Central memory CD8-positive, alpha-beta T cell (primary cell): ENCODE measurements at places on chromosomes 4 and X.

- DNase-seq = no peak
Observed at GRCh38 chr4:85514783-85515182, 39.8 kb downstream of the ARHGAP24 start.

DNA sequence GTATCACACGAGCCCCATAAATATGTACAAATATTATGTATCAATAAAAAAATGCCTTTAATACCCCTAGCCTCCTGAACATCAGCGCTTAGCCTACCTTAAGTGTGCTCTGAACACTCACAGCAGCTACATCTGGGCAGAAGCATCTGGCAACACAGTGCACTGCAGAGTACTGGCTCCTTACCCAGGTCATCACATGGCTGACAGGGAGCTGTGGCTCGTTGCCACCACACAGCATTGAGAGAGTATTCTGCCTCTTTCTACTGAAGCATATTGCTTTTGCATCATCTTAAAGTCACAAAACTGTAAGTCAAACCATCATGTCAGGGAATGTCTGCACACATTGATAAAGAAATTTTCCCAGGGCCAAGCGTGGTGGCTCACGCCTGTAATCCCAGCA is 55.2 kb downstream of the TRIML1 start:
- DNase-seq = no peak

DNA sequence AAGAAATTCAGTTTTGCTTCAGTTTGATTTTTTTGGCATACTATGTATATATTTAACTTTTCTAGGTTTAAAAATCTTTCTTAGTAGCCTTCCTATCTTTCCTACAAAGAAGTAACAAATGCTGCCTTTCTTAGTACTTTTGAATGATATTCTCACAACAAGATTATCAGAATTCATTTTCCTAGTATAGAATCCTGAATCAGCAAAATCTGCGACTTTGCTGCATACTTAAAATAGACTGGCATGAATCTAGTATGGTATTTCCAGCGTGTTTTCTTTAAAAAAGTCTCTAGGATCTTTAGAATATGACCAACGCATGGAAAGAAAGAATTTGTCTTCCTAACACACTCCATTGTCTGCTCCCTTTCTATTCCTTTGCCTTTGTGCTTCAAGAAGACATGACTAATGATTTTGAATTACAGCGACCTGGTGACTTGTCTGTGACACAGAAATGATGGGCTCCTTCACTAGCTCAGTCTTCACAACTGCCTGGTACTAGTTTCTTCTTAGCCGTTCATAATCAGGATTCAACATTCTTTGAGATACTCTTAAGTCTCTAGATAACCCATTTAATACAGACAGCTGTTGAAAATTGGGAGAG is 349.8 kb downstream of the PPARGC1A start:
- no peak for DNase-seq

GRCh38 chr4:61248705-61249104 is 48.6 kb downstream of the ADGRL3 start:
- DNase-seq = no peak

DNA sequence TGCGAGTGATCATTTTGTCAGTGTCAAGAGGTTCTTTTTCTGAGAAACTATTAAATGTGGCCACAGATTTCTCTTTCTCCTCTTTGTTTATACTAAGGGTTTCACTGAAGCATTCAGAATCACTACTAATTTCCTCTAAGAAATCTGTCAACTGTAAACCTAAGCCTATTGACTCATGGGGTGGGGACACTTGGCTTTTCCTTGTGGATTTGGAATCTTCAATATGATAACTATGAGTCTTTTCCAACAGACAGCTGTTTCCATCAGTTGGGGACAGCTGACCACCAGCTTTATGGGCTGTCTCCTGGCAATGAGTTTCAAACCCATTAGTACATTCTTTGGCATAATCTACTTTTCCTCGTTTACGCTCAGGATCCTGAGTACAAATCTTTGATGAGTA is 13.8 kb downstream of the PGRMC1 start:
- no peak for DNase-seq

DNA sequence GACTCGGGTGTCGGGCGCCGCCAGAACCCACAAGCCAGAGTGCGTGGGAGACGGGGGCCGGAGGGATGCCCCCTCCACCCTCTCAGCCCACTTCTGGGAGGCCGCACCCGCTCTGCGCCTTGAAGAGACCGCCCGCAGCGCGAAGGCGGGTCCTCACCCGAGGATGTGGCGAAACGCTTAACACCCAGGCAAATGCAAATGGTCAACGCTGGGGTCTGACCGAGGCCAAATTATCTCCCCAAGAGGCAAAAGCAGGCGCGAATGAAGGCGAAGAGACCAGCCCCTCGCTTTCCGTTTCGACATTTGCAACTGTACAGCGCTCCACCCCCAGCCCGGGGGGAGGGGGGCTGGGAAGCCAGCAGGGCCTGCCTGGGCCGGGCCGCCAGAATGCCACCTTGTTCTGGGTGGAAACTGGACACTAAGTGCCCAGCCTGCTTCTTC is 137.7 kb upstream of the ZIC3 start:
- DNase-seq = no peak

DNA sequence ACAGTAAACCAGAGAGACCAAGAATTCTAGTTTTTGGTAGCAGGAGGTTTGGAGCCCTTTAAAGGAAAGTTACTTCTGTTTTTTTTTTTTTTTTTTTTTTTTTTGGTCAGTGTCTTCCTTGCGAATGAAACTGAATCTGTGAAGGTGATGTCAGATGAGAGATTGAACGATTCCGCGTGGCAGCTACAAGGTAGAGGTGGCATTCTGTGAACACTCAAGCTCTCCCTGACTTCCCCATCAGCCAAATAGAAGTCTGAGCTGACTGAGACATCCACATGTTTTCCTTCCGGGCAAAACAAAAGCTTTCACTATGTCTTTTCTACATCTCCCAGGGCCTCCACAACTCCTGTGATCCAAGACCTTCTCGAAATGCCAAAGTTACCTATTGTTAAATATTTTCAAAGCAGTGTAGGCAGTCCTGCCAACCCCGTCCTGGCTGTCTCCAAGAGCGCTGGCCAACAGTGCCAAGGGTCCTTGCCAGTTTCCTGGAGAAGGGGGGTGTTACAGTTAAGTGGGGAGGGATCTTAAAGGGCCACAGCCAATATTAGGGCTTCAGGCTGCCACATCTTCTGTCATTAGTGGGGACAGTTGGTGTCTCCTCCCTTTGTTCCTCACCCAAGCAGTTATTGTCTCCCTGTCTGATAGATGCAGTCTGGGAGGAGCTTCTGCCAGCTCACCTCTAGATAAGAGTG is 102.9 kb upstream of the SLC34A2 start:
- DNase-seq = no peak

- DNase-seq = no peak
Observed at GRCh38 chr4:46937493-46937892, 28.4 kb upstream of the COX7B2 start.

DNA sequence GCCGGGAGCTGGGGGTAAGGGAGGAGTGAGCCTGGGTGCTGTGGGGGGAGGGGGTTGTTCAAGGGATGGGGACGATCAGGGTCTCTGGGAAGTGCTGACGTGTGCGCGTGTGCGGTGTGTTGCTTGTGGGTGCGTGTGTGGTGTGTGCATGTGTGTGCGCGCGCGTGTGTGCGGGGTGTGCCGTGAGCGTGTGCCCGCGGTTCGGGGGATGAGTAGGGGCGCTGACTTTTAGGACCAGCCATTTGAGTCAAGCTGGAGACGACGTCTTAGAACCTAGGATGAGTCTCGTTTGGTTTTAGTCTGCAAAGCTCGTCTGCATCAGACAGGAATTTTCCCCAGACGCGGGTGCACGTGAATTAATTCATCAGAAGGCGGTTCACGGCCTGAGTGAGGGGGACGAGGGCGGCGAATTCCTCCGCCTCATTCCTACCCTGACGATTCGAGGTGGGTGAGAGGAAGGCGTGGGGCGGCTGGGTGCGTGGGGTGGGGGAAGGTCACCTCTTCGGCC is 950 bp upstream of the TMEM271 start:
- DNase-seq = no peak

GRCh38 chr4:165403637-165404036 is 24.8 kb downstream of the CPE start:
- DNase-seq = no peak

DNA sequence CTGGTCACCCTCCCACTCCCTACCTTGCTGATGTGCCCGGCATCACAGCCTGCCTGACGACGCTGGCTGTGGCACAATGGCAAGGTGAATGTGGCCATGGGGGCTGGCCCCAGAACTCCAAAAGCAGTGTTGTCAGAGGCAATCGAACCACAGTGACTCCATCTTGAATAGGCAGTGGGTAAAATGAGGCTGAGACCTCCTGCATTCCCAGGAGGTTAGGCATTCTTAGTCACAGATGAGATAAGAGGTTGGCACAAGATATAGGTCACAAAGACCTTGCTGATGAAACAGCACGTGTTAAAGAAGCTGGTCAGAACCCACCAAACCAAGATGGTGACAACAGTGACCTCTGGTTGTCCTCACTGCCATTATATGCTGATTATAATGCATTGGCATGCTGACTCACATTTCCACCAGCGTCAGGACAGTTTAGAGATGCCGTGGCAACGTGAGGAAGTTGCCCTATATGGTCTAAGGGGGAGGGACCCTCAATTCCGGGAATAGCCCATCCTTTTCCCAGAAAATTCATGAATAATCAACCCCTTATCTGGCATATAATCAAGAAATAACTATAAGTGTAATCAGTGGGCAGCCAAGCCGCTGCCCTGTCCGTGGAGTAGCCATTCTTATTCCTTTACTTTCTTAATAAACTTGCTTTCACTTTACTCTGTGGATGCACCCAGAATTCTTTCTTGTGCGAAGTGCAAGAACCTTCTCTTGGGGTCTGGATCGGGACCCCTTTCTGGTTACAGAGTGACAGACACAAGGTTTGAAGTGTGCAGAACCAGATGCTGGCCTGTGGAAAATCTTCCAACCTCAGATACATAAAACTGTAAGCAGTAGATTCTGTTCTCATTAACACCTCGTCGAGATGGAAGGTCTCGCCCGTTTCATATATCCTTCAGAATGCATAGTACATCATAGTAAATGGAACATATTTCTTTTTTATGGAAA is 26.8 kb upstream of the CLDN24 start:
- no peak for DNase-seq

GRCh38 chrX:39591099-39591498 is 506.7 kb downstream of the BCOR start:
- DNase-seq = no peak

- no peak for DNase-seq
Observed at GRCh38 chr4:118767109-118767508, 68.8 kb downstream of the SEC24D start.

DNA sequence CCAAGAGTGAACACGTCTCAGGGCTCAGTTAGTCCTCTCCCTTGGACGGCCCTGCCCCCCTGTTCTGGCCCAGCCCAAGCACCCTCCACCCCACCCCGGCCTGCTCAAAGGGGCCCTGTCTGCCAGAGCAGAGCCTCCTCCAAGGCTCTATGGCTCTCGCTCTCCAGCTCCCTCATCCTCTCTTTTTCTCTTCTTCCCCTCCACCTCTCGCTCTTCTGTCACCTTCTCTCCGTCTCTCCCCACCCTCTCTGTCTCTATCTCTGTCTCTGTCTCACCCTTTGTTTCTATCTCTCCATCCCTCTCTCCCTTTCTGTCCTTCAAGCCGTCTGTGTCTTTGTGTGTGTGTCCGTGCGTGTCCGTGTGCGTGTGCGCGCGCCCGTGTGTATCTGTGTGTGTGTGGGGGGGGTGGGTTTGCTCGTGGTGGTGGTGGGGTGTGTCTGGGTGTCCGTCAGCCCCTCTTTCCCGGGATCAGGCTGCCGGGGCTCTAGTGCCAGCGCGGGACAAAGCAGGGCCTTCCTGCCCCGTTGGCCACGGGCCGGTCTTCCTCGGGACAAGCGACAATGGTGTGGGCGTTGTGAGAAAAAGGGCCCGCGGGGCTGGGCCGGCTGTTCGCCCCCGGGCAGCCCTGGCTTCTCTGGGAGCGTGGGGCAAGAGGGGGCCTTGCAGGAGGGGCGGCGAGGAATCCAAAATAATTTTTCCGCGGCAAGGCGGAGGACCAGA is 8.7 kb downstream of the FRG2 start:
- no peak for DNase-seq

GRCh38 chrX:38183596-38183995 is 37.1 kb downstream of the SRPX start:
- DNase-seq = no peak

DNA sequence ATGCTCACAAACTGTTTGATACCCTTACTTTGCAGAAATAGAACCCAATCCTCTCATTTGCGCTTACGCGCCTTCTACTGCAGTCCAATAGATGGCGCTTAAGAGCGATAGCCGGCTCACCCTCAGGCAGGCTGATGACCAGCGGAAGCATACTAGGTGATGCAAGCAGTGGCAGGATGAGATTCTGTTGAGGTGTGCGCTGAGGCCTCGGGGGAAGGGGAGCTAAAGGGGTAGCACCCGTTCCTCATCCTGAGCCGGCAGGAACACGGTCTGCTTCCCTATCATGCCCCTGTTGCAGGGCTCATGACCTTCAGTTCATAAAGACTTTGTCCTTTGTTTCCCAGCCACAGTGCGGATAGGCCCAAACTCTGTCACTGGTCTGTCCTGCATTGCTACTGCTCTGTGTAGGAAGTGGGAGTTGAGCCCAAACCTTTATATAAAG is 628.9 kb downstream of the TLL1 start:
- DNase-seq = no peak

DNA sequence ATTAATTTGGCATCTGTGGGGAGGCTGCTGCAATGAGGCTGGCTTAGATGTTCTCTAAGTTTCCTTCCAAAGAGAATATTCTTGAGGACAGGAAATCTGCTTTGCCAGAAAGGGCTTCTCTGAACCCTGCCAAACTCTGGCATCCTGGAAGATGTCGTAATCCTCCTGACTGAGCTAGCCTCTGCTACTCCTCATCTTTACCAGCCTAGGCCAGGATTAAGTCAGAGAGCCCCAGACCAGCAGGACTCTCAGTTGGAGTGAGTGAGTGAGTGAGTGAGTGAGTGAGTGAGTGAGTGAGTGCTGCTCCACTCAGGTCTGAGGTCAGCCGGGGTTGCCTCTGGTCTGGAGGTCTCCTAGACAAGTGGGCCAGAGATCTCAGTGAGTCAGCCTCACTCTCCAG is 104.9 kb upstream of the SOD3 start:
- DNase-seq = no peak

GRCh38 chr4:1933700-1934099 is 62.5 kb downstream of the NSD2 start:
- DNase-seq = no peak

- DNase-seq = no peak
Observed at GRCh38 chrX:136322064-136322463, 21.3 kb downstream of the ADGRG4 start.
